ENCODE measurements at places on chromosomes 5 and 9.

DNA sequence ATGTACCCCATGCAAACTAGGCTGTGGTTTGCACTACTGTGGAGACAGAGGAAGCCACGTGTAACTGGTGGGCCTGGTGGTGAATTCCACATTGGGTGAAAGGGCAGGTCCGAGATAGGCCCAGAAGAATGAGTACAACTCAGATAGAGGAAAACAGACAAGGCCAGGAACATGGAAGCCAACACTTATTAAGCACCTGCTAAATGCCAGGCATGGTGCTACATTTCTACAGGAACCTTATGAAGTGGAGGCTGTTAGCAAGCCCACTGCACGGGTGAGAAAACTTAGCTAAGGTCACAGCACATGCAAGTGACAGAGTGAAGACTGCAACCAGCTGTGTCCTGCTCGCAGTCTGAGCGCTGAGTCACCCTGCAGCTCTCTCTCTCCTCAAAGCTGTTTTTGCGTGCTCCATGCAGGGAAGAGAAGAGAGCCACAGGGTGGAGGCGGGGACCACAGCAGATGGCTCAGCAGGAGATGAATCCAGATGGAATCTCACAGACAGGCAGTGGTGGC is 65.5 kb upstream of the SPTLC1 start:
- no peak for DNase-seq

- no peak for DNase-seq
Observed at GRCh38 chr5:162227075-162227474, 159.5 kb downstream of the GABRG2 start.

DNA sequence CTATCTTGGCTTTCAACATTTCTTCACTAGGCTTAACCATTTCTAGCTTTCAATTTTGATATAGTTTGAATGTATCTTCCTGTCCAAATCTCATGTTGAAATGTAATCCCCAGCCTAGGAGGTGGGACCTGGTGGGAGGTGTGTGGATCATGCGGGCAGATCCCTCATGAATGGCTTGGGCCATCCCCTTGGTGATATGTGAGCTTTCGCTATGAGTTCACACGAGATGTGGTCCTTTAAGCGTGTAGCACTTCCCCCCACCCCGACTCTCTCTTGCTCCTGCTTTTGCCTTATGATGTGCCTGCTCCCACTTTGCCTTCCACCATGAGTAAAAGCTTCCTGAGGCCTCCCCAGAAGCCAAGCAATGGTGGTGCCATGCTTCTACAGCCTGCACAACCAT is 40.6 kb downstream of the PHAX start:
- no peak for DNase-seq

DNA sequence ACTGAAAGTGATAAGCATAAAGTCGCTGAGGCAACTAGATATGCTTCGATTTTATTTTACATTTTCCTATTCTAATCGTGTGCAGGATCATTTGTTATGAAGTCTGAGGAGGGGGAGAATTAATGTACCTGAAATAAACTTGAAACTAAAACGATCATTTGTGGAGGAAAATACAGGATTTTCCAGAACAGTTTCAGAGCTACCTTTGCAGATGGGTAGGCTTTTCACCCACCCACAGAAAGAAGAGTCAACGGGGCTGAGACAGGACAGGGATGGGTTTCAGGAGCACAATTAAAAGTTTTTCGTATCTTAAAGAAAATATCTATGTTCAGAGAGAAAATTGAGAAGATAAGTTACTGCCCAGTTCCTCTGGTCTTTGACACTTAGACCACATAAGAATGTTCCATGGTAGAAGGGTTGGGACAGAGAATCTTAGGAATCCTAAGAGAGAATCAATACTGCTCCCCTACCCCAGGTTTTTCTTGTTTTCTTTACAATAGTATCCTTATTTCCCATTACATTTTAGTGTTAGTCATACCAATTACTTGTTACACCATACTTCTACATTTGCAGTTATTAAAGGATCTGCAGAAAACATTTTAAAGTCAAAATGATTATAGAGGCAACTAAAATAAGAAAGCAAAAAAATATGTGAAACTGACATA is 211.4 kb downstream of the DEPDC1B start:
- no peak for DNase-seq

GRCh38 chr9:37746448-37747270 is 6.9 kb upstream of the TRMT10B start:
- no peak for DNase-seq

DNA sequence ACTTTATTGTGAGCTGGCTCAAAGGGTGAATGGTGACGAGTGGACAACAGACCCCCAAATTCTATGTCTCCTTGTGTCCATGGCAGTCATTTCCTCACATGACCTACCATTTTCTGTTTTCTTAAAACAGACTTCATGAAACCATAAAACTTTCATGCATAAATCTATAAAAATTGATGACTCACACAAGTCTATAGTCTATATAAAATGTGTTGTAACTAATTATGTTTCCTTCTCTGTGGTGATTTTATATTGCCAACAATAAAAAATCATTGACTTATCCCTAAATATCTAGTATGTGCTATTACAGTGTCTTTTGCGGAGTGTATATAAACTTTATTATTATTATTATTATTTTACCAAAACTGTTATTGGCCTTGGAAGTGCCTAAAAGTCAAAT is 382.4 kb downstream of the MAT2B start:
- no peak for DNase-seq

GRCh38 chr5:10853154-10853553 is 92.1 kb upstream of the DAP start:
- DNase-seq: no peak

DNA sequence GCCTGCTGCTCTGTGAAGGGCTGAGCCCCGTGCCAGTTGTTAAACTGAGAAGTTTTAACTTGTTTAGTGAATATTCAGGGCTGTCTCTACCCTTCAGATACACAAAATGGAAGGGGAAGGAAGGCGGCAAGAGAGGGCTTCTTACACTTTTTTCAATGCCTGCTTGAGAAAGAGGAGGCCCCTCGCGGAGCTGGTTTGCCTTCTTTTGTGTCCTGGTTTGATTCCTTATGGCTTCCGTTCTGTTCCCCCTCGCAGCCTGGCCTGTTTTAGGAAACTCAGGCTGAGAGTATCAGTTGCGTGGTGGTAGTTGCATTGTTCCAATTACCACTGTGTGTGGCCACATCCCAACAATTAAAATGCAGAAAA is 1.0 kb downstream of the FAM53C start:
- DNase-seq: no peak

- DNase-seq: no peak
Observed at GRCh38 chr9:9612270-9612669, 1000.5 kb downstream of the PTPRD start.

GRCh38 chr9:71363286-71363961 is 242.0 kb upstream of the TRPM3 start:
- no peak for DNase-seq

- DNase-seq: no peak
Observed at GRCh38 chr5:87246061-87246460, 21.6 kb upstream of the RASA1 start.

- DNase-seq: no peak
Observed at GRCh38 chr9:121573717-121574485, 74.3 kb upstream of the GGTA1 start.

DNA sequence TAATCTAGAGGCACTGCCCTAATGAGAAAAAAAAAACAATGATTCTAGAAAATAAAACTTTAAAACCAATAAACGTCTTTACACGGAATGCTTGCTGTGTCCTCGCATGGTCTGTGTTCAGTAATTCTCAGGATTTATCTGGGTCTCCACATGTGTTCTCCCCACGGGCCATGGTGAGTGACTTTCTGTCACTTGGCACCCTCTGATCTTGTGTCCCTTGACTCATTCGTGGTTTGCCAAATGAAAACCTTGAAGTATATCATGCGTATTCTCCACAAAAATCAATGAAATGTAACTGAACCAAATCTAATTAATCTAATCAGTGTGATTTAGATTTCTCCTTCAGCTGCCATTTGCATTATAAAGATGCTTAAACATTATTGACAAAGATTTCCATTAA is 48.0 kb downstream of the UBE2QL1 start:
- DNase-seq: no peak

GRCh38 chr5:76125346-76125745 is 42.2 kb downstream of the SV2C start:
- DNase-seq: no peak

GRCh38 chr5:30030101-30030500 is 1163.4 kb upstream of the CDH6 start:
- no peak for DNase-seq

GRCh38 chr9:71891557-71892189 is 19.3 kb downstream of the ABHD17B start:
- DNase-seq: no peak

GRCh38 chr5:109365653-109366052 is 44.1 kb downstream of the PJA2 start:
- DNase-seq: no peak

DNA sequence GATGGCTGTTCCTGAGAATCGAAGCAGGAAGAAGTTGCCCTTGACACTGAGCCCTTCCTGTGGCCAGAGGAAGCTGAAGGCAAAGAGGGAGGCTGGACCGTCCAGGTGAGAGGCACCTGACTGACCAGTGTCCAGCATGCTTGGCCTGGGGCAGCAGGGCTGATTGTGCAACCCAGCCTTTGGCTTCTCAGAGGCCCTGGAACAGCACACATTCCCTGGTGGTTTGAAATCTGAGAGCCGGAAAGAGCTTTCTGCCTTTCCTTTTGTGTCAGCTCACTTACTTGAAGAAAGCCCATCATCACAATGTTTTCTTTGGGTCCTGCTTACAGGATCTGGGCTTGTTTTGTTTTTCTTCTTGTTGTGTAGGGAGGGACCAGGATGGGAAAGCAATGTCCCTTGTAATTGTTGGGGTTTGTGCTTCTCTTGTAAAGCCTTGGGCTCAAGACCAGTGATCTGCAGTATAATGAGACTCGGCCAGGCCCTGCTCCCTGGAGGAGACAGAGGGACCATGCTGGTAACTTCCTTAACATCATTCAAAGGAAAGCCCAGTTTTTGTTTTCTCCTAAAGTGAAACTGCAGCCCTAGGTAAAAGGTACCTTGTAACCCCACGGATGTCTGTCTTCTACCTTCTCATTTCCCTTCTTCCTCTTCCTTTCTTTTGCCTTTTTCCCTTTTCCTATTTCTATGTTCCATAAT is 213.7 kb downstream of the NXNL2 start:
- DNase-seq: no peak

DNA sequence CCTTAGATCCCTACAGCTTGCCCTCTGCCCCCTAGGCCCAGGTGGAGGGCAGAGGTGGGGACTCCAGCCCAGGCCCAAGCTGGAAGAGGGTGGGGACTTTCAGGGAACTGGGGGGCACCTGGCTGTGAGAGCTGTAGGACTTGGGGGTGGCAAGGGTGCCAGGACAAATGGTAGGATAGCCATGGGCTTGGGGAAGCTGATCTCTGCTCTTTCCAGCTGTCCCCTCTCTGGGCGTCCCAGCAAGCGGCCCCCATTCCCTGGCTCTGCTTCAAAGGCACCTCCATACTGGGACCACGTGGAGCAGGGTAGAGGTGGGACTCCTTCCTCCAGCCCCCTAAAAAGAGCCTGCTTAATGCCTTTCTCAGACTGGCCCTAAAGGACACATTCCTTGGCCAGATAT is 385 bp downstream of the LTC4S start:
- DNase-seq: no peak

GRCh38 chr9:69809304-69809863 is 11.2 kb upstream of the CFAP95 start:
- peak; percentile 9 for DNase-seq

GRCh38 chr5:32055891-32056866 is 117.9 kb downstream of the GOLPH3 start:
- no peak for DNase-seq

GRCh38 chr9:91824601-91825305 is 125.3 kb downstream of the ROR2 start:
- DNase-seq: no peak

DNA sequence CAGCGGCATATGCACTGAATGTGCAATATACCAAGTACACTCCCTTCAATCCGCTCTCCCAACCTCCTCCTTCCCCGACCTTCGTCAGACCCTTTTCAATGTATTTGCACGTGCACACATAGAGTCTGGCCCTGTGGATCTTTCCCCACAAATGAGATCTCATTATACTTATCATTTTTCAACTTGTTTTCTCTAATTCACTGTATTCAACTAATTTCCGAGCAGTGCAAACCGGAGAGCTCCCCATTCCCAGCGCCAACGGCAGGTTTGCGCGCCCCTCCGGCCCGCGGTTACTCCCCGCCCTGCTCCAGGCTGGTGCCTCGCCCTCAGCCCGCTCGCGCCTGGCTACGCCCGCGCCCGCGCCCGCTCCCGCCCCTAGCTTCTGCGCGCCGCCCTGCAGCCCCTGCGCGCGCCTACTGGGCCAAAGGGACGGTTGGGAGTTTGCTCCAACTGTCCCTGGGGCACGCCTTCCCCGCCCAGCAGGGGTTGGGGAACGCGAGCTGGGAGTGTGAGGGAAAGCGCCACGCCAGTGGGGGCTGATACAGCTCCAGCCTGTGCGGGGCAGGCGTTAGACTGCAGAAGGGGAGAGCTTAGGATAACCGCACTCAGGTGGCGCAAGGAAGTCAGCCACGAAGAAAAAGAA is 3.3 kb upstream of the CDC20B start:
- no peak for DNase-seq

DNA sequence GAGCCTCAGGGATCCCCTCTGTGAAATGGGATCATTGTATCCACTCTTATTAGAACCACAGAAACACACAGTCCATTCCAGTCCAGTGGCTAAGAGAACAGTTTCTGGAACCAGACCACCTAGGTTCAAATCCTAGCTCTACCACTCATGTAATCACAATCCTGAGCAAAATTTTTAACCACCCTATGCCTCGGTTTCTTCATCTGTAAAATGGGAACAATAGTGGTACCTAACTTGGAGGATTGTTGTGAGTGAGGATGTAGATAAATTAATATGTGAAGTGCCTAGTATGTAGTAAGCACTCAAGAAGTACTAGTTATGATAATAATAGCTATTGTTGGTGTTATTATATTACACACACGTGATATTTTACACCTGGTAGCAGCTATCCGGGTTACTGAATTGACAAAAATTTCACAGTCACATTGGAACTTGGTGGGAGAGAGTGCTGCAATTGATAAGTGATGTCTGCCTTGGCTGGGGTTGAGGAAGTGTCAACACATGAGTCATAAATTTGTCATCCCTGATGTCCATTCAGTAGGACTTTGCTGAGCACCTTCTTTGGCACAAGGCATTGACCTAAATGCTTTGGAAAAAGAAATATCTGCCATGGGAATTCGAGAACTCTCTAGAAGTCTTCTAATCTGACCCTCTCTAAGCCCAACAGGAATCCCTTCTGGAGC is 68.4 kb downstream of the COL27A1 start:
- no peak for DNase-seq
